Stimulated activated CD4-positive, alpha-beta T cell treated with anti-CD3 and anti-CD28 coated beads, Interleukin-15, amount 100 ng/mL, for 1 hour (primary cell): ENCODE measurements at places on chromosomes 1 and 21.

GRCh38 chr1:13587256-13588030 lies 3.8 kb downstream of the PDPN start:
- DNase-seq: no peak

GRCh38 chr1:35577071-35577998 lies 4.2 kb downstream of the TFAP2E start:
- no peak for DNase-seq

DNA sequence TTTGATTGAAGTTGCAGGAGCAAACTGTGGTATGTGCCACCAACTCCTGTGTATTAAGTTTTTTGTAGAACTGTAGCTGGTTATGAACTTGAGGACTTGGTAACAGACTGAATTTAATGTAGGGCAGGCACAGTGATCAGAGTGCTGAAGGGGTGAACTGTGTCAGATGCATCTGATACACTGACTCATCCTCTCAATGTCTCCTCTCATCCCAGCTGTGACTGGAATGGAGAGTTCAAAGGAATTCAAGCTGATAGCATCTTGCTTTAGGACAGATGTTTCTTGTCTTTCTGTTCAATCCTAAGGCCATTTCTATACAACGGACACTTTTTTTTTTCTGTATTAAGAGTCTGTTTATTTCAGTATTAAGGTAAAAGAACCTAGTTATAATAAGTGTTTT lies 25.0 kb upstream of the GBP1 start:
- DNase-seq: no peak

GRCh38 chr1:116111524-116112021 lies 374 bp downstream of the MAB21L3 start:
- DNase-seq: no peak

GRCh38 chr1:51417496-51418383 lies 87.4 kb upstream of the TTC39A start:
- DNase-seq: no peak

- DNase-seq: peak; percentile 13
These were observed 4.7 kb upstream of the ECE1 start for GRCh38 chr1:21295002-21295401.

DNA sequence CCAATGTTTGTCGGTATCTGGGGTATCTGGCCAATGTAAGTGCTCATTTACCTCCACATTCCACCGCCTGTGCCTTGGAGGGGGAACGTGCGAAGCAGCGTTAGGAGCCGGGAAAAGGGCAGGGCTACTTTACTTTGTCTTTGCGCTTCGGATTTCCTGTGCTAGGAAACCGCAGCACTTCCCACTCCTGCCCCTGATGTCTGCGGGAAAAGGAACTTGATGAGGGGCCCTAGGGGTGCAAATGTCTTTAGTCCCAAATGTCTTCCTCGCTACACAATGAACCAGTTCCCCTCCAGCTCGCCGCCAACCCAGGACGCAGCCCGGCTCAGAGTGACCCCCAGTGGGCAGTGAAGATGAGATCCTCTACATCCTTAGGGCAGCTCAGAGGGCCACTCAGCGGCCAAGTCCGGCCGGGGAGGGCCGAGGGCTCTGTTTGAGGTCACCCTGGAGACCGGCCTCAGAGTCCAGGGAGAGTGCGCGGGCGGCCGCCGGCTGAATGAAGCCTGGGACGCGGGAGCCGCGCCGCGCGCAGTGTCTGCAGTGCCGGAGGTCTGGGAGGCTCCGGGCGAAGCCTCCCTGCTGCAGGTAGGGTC lies at the start of gene DYNLT5:
Gene DYNLT5, plus strand, starts transcription at position 460 of the 593 bp plus-strand sequence. CDS start 2,200 bp downstream, outside the sequence.
- DNase-seq: no peak

GRCh38 chr1:205575294-205575885 lies 56.4 kb downstream of the ELK4 start:
- no peak for DNase-seq

- peak; percentile 62 for DNase-seq
These were observed 1.7 kb downstream of the BEST4 start for GRCh38 chr1:44786138-44786840.

- no peak for DNase-seq
These were observed 57.9 kb downstream of the RABGAP1L start for GRCh38 chr1:174217248-174217647.

GRCh38 chr1:58812926-58813325 lies 29.1 kb upstream of the JUN start:
- no peak for DNase-seq

DNA sequence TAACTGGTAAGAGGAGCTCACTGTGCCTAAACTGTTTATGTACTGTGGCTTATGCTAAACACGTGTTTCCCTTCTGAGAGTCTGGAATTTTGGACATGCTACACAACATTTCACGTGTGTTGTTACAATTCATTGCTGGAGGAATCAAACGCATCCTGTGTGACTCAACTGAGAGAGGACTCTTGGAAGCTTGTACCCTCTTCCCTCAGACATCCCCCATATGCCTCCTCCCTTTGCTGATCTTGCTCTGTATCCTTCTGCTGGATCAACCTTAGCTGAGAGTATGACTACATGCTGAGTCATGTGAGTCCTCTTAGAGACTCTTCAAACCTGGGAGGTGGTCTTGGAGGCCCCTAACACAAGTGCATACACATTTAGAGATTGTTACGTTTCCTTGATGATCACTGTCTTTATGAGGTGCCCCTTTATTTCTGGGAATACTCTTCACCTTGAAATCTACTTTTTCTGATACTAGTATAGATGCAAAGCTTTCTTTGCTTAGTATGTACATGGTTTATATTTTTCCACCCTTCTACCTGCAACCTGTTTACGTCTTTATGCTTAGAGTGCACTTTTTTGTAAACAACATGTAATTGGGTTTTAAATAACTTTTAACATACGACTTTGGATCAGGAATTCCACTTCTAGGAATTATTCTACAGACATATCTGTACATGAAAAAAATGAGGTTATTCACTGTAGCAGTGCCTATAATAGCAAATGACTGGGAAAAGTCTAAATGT lies 8.7 kb downstream of the NPHP4 start:
- no peak for DNase-seq

DNA sequence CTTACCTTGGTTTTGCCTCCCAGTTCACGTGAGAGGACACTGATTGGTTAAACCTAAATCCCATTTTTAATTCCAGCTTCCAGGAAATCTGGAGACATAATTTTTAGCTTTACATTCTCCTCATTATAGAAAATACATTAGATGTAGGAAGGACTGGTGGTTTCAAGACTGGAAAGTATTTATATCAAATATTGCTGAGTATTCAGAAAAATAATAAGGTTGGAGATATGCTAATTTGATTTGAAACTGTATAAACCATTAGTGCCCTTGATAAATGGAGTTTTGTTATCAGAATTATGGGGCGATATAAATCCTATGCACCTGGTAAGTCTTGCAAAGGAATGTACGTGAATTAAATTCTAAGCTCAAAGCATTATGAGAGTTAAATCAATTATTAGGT lies 218.0 kb upstream of the ADGRL4 start:
- DNase-seq: no peak

GRCh38 chr1:185825556-185825955 lies 91.4 kb downstream of the HMCN1 start:
- no peak for DNase-seq

DNA sequence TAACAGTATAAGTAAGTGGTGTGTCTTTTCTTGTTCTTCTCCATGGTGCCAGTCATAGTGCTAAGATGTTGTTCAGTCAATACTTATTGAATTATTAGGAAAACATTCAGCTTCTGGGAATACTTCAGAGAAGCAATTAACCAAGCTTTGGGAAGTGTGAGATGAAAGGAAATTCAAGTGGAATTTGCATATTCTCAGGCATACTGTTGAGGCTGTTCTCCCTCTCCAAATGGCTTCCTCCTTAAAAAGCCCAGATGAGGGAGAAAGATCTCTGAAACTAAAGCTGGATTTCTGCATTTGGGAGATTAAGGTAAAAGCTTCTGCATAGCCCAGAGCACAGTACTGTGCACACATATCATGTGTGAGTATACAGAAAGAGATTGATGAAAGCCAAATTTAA lies 73.4 kb downstream of the MACF1 start:
- DNase-seq: no peak

DNA sequence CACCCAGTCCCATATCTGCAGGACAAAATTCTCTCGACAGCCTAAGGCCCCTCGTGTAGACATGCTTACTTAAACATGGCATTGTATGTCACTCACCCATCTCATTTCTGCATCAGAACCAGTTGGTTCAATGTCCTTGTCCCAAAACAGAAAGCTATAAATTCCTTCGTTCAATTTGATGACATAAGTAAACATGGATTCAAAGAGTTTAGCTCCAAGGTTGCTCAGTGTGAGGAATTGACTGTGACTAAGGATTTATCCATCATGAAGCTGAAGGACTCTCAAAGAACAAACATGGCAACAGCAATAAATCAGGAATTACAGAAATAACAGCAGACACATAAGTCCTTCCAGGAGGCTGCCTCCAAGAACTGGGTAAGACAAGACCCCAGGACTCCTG lies 237.2 kb downstream of the TOMM20 start:
- DNase-seq: no peak

GRCh38 chr1:75430526-75430925 lies 180.4 kb downstream of the SLC44A5 start:
- no peak for DNase-seq

- DNase-seq: no peak
These were observed 6.0 kb upstream of the TGFBR3 start for GRCh38 chr1:91891969-91892368.

- DNase-seq: no peak
These were observed 53.9 kb upstream of the TIAM1 start for GRCh38 chr21:31397939-31398338.

DNA sequence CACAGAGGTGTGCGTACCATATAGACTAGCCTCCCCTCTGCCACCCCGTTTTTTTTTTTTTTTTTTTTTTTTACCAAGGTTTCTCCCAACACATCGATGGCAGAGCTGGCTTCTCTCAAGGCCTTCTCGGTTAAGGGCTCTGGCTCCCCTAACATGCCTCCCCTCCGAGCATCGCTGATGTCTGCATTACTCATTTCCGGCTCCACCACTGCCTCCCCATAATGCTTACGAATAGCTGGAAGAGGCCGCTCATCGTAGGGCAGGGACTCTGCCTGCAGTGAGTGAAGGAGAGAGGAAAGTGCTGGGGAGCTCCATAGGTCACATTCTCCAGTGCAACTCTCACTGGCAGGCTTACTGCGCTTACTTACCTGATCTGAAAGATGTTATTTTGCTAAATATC lies 20.6 kb downstream of the CEP104 start:
- no peak for DNase-seq

- DNase-seq: no peak
These were observed 10.9 kb downstream of the RD3 start for GRCh38 chr1:211480941-211481545.

DNA sequence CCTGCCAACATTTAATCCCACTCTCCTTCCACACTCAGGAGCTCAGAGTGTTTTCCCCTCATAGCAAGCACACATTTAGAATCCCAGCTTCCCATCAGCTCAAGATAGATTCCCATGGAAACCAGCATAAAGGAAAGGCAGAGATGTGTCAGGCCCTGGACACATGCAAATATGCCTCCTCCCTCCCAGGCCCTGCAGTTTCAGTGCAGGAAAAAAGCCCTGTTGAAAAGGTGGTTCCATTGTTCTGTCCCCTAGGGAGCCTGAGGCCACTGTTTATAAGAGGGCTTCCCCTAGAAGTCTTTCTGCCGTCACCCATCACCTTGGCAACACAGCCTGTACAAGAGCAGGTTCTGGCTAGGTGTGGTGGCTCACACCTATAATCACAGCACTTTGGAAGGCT lies 3.6 kb downstream of the CACNA1S start:
- DNase-seq: no peak

GRCh38 chr1:211384524-211384923 lies 57.9 kb downstream of the TRAF5 start:
- no peak for DNase-seq

GRCh38 chr1:160375788-160376524 lies 9.1 kb downstream of the NHLH1 start:
- no peak for DNase-seq

DNA sequence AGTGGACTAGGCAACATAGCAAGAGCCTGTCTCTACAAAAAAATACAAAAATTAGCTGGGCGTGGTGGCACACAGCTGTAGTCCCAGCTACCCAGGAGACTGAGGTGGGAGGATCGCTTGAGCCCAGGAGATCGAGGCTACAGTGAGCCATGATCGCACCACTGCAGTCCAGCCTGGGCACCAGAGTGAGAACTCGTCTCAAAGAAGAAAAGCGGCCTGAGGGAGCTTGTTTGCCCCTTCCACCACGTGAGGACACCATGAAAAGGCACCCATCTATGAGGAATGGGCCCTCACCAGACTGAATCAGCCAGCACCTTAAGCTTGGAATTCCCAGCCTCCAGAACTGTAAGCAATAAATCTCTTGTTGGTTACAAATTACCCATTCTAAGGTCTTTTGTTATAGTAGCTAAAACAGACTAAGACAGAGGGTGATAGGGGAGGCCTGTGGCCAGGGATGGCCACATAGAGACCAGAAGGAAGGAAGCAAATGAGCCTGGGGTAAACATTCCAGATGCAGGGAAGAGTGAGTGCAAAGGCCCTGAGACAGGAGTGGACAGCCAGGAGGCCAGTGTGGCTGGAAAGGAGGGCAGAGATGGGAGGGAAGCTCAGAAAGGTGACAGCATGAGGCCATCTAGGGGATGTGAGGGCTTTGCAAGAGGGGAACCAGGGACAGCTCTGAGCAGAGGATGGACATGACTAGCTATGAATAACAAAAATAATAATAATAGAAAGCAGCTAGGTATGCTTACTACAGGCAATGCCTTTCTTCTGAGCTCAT lies 120.1 kb downstream of the MATN1 start:
- no peak for DNase-seq

GRCh38 chr1:12626888-12627287 lies 8.9 kb upstream of the DHRS3 start:
- no peak for DNase-seq

- no peak for DNase-seq
These were observed 4.4 kb downstream of the JMJD4 start for GRCh38 chr1:227730630-227731151.

DNA sequence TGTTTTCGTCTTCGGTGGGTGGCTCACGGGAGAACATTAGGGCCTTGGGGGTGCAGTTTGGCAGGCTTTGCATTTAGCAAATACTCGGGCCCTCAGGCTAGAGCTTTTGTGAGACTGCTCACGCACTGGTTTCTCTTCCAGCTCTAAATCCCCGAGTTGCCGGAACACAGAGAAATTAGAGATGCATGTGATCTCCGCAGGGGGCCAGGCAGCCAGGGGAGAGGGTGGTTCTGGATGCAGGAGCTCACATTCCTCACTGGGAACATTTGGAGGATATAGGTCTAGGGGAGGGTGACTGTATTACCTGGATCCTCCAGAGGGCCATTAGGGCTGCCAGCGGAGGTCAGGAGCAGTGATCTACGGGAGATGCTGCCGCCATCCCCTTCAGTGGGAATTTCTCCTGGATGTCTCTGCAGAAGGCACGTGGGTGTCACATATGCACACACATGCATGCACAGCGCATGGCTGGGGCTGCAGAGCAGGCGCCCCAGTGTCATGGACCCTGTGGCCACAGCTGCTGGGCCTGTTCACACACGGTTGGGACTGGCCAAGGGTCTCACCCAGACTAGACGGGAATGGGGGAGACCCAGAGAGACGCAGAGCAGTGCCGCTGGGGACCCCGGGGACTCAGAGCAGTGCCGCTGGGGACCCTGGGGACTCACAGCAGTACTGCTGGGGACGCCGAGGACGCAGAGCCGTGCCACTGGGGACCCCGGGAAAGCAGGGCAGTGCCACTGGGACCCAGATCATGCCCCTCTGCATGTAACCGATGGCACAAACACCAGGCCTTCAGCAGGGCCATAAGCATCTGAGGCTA lies 258.7 kb downstream of the CAMTA1 start:
- no peak for DNase-seq
